Cortex of kidney (tissue), 1 donor: ENCODE measurements at places on chromosomes 16 and 17.

- no peak for DNase-seq
Observed at GRCh38 chr17:55527540-55528118, 16.4 kb upstream of the SMIM36 start.

GRCh38 chr16:68768175-68768574 is 31.1 kb downstream of the CDH1 start:
- no peak for DNase-seq

GRCh38 chr17:47251421-47251940 is 2.1 kb upstream of the ITGB3 start:
- no peak for DNase-seq

DNA sequence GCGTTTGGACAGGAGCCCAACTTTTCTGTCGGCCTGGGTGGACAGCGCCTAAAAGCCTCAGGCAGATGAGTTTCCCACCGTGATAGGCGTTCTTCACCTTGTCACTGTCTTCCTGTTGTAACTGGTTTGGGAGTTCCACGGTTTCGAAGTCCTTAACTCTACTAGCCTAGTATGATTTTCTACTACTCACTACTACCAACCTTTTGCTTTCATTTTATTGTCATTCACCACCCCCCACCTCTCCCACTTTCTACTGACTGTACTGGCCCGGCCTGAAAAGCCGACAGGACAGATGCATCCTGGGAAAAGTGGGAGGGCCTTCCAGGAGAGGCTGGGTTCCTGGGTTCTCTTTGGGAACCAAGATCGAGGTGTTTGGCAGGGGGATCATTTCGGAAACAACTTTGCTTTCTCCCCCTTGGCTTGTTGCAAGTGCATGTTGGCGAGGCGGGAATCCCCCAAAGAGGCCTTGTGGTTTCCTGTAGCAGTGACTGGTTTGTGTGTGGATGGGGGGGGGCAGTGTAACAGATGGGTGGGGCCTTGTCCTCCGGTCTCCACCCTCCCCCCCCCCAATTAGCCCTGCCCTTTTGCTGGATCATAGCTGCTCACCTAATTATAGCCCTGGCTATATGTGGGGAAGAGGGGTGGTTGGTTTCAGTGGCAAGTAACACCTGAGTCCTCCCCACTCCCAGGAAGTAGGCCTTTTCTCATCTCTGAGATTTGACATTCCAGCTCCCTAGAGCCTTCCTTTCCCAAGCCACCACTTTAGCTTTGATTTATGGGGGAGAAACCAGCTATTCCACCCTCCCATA is 1.4 kb downstream of the EIF5A start:
- DNase-seq = no peak

DNA sequence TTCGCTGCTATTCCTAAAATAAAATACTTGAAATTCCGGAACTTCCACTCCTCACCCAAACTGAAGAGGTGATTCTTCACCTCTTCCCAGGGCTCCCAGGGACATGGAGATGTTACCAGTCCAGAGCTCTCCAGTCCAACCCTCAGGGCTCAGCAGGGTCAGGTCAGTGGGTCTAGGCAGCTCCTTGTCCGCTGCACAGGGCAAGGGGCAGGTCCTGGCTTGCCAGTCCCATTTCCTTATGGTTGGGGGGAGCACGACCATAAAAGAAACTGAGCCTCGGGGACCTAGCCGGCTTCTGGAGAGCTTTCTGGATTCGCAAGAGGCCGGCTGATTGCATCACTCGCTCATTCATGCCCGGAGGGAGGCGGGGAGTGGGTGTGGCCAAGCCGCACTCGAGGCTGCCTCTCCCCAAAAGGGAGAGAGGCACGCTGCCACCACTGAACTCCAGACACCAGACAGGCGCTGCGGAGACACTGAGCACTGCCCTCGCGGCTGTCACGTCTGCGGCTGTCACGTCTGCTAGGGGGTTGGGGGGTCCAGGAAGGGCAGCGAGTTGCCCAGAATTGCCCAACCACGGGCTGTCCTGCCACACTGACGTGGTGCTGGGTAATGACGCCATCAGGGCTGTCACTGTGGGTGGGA is 15.8 kb downstream of the SLC7A5 start:
- DNase-seq = no peak

GRCh38 chr17:59846394-59847165 is 46.2 kb downstream of the TUBD1 start:
- no peak for DNase-seq

GRCh38 chr17:61058066-61058465 is 341.6 kb upstream of the TBX2 start:
- no peak for DNase-seq

DNA sequence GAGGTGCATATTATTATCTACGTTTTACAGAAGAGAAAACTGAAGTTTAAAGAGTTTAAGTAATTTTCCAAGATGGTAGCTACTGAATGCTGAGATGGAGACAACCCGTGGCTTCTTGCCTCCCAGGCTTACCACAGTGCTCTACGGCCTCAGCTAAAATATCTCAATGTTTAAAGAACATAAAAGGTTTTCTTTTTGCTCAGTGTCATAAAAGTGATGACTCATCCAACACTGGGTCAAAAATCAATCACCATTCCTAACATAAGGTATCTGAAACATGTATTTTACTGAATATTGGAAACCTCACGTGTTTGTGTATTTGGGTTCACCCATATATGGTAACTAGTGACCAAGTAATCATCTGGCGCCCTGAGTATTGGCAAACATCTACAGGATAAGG is 18.4 kb downstream of the ABCA9 start:
- no peak for DNase-seq

DNA sequence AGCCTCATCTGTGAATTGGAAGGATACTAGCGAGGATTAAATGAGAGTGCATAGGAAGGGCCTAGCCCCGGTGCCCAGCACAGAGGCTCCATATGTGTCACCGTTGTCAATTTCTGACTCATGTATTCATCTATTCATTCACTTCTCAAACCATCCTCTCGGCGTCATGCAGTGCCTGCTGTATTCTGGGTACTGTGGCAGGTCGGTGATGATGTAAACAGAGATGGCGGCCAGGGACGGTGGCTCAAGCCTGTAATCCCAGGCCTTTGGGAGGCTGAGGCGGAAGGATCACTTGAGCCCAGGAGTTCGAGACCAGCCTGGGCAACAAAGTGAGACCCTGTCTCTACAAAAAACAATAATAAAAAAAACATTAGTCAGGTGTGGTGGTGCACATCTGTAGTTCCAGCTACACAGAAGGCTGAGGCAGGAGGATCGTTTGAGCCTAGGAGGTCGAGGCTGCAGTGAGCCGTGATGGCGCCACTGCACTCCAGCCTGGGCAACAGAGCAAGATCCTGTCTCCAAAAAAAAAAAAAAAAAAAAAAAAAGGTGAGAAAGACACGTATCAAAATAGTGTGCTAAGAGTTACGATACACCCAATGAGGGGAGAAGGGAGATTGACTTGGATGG is 4.3 kb upstream of the PPP1R1B start:
- DNase-seq = no peak

- DNase-seq = no peak
Observed at GRCh38 chr17:49074851-49075540, 57.6 kb upstream of the B4GALNT2 start.

DNA sequence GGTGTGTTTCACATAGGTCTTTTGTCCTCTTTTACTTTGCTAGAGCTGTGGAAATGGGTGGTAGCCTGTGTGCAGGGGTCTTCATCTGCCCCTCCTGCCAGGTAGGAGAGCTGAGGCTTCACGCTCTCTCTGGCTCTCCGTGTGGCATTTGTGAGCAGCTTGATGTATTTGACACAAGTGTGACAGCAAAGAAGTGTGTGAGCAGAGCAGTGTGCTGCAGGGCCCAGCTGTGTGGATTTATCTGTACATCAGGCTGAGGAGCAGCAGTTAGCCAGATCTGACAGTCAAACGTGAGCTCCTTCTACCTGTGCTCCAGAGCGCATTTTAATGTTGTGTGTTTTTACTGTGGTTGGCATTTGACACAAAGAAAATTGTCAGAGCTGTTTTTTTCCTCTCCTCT is 101.8 kb downstream of the FTO start:
- no peak for DNase-seq

GRCh38 chr17:80396157-80397033 is 18.6 kb upstream of the ENDOV start:
- DNase-seq = no peak

DNA sequence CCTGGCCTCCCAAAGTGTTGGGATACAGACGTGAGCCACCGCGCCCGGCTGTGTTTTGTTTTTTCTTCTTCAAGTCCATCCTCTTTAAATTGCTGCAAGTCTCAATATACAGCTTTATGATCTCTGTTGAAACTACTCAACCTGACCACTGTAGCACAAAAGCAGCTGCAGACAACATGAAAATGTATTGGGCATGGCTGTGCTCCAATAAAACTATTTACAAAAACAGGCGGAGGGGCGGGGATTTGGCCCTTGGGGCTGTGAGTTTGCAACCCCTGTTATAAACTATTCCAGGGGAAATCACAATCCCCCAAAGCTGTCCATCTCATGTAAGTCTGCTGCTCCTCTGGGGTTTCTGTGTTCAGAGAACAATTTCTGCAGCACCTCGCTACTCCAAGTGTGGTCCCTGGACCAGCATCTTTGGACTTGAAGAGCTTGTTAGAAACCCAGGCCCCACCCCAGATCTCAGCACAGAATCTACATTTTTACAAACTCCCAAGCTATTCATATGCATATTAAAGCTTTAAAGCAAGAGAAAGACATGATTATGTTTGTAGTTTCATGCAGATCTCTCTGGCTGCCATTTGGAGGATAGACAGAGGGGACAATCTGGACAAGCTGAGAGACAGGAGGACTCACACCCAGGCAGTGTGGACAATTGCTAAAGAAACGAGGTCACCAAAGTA is 33.6 kb downstream of the TEKT5 start:
- DNase-seq = no peak

DNA sequence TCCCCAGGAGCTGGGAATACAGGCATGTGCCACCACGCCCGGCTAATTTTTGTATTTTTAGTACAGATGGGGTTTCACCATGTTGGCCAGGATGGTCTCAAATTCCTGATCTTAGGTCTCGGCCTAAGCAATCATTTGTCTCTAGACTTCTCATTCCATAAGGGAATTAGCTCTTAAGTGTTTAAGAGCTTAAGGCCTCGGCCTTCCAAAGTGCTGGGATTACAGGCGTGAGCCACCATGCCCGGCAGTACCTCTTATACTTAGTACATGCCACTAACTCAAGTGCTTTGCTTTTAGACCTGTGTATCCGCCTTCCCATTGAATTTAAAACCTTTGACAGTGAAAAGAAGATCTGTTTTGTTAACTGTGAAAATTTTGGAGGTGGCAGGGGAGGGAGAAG is 16.6 kb upstream of the IL21R start:
- DNase-seq = no peak

DNA sequence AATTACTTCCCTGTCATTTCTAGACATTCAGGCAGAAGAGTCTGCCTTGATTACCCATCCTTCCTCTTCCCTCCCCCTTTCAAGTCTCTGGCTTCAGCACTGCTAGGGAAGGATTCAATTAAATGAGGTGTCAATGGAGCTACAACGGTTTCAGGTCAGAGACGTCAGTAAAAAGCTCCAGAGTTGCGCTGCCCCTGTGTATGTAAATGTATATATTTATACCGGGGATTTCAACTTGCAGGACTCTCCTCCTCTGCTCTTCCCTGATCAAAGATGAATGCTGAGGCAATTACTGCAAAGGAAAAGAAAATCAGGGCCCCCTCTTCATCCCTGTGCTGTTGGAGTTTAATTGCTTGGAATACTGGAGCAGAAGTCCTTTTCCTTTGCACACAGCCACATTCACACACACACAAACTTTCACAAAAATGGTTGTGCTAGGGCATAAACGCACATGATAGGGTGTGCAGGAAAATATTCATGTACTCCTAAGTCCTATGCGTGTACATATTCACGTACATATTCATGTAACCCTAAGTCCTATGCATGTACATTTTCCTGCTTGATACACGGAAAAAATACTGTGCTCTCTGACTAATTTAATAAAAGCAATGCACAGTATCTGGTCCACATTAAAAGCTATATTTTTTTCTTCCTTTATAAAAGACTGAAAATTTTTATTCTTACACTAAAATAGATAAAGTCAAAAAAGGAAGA is 129.7 kb upstream of the PMFBP1 start:
- DNase-seq = no peak

DNA sequence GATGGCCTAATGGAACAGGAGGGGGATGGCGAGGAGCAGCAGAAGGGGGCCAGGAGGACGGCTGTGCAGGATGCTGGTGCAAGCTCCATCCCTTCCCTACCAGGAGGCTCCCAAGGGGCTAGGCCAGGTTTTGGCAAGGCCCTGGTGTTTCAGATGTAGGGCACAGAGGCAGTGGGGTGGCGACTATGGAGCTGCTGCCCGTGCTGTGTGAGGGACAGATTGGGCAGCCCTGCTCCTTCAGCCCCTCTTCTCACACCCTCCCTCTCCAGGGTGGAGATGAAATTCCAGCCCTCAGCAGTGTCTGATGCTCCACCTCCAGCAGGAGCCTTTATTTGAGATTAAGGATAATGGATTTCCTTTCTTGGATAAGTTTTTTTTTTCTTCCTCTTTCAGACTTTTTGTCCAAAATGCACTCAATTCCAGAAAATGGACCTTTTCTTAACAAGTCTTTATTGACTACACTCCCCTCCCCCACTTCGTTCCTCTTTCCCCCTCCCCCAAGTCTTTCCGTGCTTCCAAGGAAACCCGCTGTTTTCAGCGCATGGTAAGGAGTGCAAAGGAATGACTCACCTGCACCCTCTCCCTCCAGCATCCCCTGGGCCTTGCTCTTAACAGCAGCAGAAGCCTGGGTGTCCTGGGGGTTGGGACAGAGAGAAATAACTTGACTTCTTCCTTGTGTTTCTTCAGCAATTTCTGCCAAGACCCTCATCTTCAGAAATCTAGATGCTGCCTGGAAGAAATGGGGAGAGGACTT is 95.2 kb downstream of the CCDC182 start:
- DNase-seq = no peak

GRCh38 chr16:1548233-1548632 is 14.8 kb downstream of the TMEM204 start:
- DNase-seq = no peak

GRCh38 chr16:14011001-14011400 is 60.1 kb upstream of the MRTFB start:
- no peak for DNase-seq

DNA sequence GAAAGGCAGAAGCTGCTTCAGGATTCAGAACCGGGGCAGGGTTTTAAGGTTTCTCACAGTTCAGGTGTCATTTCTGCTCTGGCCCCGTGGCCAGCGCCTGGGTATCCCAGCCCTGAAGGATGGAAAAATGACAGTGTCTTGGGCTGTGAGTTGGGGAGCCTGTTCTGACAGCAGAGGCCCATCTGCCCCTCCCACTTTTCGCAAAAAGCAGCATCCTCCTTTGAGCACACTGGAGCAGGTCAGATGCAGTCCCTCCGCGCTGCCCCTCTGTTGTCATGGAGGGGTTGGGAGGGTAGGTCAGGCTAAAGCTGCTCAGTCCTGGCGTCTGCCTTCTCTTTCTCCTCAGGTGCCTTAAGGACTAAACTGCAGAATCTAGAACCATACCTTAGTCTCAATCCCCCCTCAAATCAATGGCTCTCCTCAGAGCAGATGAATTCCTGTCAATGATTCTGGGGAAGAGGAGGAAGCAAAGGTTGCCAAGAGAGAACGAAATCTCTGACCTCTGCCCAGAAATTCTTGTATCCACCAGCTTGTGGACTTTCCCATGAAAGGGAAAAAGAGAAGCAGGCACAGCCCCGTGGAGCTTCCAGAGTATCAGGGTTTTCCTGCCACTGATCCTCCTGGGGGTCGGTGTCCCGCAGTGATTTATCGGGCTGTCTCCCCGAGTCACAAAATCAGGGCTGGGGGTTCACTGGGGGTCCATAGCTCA is 7.3 kb downstream of the NEUROD2 start:
- DNase-seq = no peak
